ENCODE measurements at places on chromosomes 2 and 18.

- DNase-seq = no peak
These were observed 6.9 kb downstream of the SCN7A start for GRCh38 chr2:166487171-166487570.

GRCh38 chr2:229728370-229728769 lies 14.0 kb upstream of the DNER start:
- no peak for DNase-seq

DNA sequence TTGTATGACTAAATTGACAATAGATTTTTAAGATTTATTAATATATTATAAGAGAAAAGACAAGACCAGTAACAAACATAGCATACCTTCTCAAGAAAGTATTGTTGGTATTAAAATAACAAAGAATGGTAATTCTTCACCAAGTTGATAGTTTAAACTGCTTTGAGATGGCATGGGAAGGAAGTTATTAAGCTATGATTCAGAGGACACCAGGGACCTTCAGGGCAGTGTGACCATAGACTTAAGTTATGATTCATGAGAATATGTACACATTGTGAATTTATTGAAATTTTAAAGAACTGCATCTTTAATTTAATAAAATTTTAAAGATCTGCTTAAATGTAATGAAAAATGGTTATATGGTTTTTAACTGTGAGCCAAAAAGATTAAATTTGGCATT lies 205.7 kb downstream of the DSEL start:
- no peak for DNase-seq

- DNase-seq = no peak
These were observed 115.2 kb downstream of the OSBPL6 start for GRCh38 chr2:178309541-178309940.

GRCh38 chr2:132489150-132489549 lies 72.5 kb downstream of the GPR39 start:
- no peak for DNase-seq

DNA sequence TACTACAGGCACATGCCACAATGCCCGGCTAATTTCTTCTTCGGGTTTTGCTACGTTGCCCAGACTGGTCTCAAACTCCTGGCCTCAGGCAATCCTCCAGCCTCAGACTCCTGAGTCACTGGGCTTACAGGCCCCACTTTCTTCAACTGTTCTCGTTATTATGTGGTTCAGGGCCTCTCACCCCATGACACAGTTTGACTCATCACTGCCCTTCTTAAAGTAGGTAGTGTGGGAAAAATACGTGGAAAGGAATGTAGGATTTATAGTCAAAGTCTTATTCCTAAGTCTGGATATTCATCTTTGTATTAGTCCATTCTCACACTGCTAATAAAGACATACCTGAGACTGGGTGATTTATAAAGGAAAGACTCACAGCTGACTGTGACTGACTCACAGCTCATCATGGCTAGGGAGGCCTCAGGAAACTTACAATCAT lies 19.4 kb downstream of the CENPA start:
- DNase-seq = no peak

DNA sequence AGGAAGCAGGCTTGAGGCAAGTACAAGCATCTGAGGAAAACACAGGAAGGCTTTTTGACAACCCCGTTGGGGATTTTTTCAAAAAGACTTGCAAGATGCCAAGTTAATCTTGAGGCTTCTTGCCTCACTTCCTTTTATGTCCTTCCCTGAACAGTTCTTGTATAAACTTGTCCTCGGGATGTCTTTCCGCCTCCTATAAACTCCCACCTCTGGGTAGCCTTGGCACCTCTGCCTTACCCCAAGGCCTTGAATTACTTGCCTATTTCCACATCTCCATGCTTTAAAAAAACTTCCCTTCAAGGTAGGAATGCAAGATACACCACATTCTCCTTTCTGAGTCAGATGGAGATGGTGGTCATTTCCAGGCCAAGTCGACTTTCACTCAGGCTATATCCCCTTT lies 106.4 kb upstream of the RBBP8 start:
- DNase-seq = no peak

GRCh38 chr2:166632616-166633015 lies 138.6 kb upstream of the SCN7A start:
- DNase-seq = no peak

GRCh38 chr18:69755856-69756496 lies 191.7 kb downstream of the CD226 start:
- DNase-seq = no peak

DNA sequence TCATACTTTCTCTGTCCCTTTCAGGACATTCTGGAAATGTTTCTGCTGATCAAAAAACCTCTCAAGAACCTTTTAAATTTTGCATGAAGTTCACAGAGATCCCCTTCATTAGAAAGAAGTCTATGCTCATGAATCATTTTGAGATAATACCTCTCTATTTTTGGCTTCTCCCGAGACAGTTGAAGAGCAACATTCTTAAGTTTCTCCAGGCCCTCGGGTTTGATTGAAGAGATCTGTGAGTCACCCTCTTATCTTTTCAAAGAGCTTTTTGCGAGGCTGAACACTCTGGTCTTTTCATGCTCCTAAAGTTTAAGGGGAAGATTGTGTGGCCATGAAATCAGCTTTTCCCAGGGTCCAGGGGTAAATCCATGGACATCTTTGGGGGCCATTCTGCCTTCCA lies 354.2 kb downstream of the FBXO15 start:
- no peak for DNase-seq

DNA sequence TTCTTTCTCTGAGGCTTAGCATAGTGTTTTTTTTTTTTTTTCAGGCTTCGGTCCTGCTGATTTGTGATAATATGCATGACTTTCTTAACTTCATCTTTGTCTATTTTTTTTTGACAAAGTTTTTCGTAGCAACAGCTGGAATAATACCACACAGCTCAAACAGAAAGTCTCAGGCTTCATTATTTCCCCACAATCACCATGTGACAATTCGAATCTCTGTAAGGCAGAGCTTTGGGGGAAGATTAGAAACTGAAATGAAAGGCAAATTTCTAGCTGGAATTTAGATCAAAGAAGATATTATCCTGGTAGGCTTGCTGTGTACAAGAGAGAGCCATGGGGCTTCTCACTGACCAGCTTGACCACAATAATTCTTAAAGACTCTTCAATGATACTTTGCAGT lies 12.2 kb upstream of the CD28 start:
- DNase-seq = no peak

GRCh38 chr18:8978394-8978793 lies 124.1 kb upstream of the NDUFV2 start:
- DNase-seq = no peak

- no peak for DNase-seq
These were observed 30.4 kb downstream of the AOX1 start for GRCh38 chr2:200616193-200616592.

GRCh38 chr2:67532387-67532786 lies 135.3 kb downstream of the ETAA1 start:
- DNase-seq = no peak

DNA sequence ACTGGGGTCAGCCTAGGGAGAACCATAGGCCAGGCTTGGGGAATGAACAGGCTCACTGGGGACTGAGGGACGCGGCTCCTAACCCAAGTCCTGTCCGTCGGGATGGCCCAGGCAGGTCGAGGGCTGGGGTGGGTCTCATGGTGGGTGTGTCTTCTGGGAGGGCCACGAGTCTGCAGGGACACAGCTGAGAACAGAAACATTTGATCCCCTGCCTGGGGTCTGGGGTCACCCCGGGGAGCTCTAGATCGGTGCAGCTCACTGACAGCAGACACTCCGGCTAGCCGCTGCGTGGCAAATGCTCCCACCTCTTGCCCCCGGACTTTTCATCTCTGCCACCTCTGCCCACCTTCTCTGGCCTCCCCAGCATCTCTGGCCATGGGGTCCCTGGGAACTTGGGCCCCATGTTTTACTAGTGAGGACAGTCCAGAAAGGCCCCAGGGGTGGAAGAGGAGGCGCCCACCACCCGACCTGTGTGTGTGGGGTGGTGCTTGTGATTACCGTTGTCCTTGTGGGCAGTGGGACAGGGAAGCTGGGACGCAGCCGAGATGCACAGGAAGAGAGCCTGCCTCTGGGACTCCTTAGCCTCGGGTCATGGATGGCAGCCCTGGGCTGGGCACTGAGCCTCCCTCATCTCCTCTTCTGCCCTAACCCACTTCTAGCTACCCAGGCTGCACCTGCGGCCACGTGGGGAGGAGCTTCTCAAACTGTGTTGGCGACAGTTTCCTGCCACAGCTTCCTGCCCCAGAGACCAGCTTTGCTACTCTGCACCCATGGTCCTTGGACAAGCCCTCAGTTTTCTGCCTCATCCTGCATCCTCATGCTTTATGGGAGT lies 4.9 kb downstream of the ZAP70 start:
- no peak for DNase-seq

GRCh38 chr2:238635647-238636051 lies 208.9 kb downstream of the ASB1 start:
- DNase-seq = no peak

- DNase-seq = no peak
These were observed 121.0 kb downstream of the ALPK2 start for GRCh38 chr18:58507880-58508279.

GRCh38 chr2:72545790-72546189 lies 280.0 kb downstream of the EXOC6B start:
- no peak for DNase-seq

- no peak for DNase-seq
These were observed 170.1 kb upstream of the DDX18 start for GRCh38 chr2:117644403-117644802.

GRCh38 chr2:69816923-69817542 lies 12.4 kb upstream of the GMCL1 start:
- peak; percentile 90 for DNase-seq

- no peak for DNase-seq
These were observed 77.6 kb downstream of the AP1S3 start for GRCh38 chr2:223759569-223760430.

- no peak for DNase-seq
These were observed 103.4 kb downstream of the ALPK2 start for GRCh38 chr18:58525517-58525916.

Data from SK-N-MC (cell line).